NCI-H1694 treated with DMSO at 0.1 percent for 48 hours (cell line): ENCODE measurements at places on chromosomes 5 and 9.

- DNase-seq, result no peak
Observed at GRCh38 chr5:58716713-58717112, 133.8 kb downstream of the RAB3C start.

- DNase-seq, result no peak
Observed at GRCh38 chr9:124216474-124217176, 41.1 kb upstream of the NEK6 start.

DNA sequence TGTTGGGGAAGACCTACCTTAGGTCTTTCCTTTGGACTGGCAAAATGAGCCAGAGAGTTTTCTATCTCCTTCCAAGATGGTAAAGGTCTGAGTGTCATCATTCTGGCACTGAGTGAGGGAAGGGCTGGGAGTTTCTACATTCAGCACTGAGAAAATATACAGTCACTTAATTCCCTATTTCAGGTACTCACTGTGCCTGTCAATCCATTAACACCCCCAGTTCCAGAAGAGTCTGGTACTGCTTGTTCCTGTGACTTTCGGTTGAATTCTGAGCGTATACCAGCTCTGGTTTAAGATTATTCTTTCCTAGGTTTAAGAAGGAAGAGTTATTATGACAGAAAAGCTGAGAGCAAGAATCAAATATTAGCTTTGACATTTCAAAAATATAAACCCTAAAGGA, 68.4 kb downstream of the MTX3 start:
- DNase-seq, result no peak

- DNase-seq, result no peak
Observed at GRCh38 chr5:6448141-6448491, 543 bp upstream of the UBE2QL1 start.

GRCh38 chr5:91219091-91219802, 163.9 kb downstream of the ARRDC3 start:
- DNase-seq, result no peak

DNA sequence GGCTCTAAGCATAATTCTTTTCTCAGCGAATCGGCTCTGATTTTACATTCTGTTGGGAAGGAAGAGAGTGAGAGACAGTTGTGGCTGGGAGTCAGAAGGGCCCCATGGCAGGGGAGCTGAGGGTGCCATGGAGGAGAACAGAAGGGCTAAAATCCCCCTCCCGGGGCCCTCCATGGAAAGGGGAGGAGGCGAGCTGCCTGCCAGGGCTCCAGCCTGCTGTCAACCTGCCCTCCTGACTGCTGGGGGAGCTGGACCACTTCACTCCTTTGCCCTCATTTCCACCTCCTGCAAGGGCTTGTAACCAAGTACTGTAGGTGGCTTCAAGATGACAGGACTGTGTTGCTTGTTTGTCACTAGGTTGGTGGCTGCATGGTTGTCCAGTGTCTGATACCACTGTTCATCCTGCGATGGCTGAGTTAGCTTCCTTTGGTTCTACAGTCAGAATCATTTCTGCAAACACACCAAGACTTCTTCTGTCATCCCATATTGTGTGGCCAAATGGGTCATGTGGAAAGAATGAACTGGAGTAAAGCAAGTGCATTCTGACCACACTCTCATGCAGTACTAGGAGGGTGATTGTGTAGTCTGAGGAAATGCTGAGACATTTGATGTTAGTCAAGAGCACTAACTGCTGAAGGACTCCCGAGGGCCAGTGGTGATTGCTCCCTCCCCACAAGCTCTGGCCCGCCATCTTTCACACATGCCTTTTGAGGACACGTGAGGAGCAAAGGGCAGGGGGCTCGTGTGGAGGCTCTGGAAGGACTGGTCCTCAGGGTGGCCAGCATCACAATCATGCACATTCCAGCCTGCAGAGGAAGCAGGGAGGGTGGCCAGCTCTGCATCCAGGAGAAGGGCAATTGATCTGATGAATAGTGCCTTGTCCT, 307.2 kb downstream of the GADD45G start:
- DNase-seq, result no peak

DNA sequence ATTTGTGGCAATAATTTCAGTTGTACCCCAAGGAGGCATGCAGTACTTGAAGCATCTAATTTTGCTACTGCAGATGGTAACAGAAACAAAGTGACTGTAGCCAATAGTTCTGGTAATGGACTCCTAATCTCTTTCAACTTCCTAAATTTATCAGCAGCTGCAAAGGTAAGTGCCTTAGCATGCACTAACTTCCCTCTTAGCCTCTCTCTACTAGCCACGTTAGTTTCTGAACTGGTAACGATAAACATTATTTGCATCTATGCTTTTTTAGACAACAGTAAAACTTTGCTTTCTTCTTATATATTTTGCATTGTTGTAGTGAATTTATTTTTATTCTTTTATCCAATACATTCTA, 6.2 kb upstream of the CKS2 start:
- no peak for DNase-seq

DNA sequence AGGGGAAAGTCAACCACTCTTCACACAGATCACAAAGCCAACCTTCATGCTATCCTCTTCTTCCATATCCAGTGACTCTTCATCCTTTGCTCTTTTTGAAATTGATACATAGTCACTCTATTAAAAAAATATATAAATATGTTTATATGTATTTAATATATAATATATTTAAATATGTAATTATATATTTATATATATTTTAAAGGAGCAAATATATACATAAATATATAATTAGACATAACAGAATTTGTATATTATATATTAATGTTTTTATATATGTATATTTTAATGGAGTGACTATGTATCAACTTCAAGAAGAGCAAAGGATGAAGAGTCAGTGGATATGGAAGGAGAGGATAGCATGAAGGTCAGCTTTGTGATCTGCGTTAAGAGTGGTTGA, 374.9 kb downstream of the CDH9 start:
- no peak for DNase-seq

GRCh38 chr9:78278177-78278777, 18.6 kb upstream of the PSAT1 start:
- no peak for DNase-seq

GRCh38 chr9:81031422-81032029, 657.8 kb downstream of the TLE1 start:
- DNase-seq, result no peak

- DNase-seq, result no peak
Observed at GRCh38 chr9:13500034-13500433, 220.5 kb upstream of the MPDZ start.

- DNase-seq, result no peak
Observed at GRCh38 chr9:76032038-76032796, 141.7 kb downstream of the PCSK5 start.

GRCh38 chr9:89525446-89526374, 27.8 kb upstream of the SEMA4D start:
- DNase-seq, result no peak

DNA sequence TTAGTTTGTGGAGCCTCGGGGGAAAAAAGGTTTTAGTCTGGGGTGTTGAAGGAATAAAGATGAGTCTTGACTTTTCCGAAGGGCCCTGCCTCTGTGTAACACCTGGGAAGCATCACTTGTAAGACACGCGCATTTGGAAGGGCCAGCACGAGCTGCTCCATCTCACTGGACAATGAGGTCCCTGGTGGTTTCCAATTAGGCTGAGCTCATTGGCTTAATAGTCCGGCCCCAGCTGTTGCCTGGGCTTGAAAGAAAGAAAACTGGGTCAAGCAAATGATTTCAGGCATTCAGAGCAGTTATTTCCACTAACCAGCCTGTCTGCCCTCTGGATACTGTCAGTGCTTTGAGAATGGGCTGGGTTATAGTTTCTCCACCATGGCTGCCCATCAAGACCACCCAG, 64.5 kb downstream of the NSUN2 start:
- DNase-seq, result no peak

DNA sequence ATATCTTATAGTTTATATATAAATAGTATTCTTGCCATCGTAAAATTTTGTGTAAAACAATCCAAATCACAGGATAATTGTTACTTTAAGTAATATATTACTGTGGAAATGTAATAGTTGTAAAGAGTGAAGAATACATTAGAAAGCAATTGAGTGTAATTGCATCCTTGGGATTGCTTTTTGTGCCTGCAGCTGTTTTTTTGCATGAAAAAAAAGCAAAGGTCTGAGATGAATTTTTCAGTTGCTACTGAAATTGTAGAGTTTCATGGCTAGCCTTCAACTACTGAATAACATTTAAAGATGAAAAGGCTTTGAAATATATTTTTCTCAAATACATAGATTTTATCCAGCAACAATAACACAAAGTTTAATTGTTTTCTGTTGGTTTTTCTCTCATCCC, 232.0 kb upstream of the FAM174A start:
- no peak for DNase-seq

DNA sequence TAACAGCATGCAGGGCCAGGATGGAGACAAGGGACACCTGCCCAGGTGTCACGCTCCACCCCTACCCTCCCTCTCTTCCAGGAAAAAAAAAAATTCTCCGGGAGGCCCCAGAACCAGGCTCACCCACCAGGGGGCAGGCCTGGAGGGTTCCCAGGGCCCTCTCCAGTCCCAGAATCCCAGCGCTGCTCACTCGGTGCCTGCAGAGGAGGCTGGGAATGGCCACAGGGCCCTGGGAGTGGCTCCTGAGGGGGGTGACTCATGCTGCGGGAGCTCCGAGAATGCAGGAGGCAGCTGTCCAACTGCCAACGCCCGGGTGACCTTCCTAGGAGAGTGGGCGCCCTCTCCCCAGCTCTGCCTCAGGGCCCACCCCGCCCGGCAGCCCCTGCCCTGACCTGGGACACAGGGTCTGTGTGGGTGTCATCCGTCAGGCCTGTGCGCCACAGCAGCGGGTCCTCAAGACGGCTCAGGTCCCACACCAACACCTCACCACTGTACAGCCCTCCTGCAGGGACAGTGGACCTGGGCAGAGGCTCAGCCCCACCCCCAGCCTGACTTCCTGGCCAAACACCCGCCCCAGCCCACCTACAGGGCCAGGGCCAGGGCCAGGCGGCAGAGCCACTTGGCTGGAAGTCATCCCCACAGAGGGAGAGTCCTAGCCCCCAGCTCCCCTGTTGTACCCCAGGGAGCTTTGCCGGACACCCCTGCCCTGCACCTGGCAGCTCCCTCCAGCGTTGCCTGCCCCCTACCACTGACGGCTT, 21.2 kb downstream of the DYNC2I2 start:
- DNase-seq, result peak; percentile 30

GRCh38 chr5:102807878-102808502, 52.9 kb downstream of the PAM start:
- DNase-seq, result no peak
